ENCODE measurements at places on chromosomes 16 and 17.
A peak's percentile ranks its signal among the peaks of the same experiment; 100 is the strongest.

DNA sequence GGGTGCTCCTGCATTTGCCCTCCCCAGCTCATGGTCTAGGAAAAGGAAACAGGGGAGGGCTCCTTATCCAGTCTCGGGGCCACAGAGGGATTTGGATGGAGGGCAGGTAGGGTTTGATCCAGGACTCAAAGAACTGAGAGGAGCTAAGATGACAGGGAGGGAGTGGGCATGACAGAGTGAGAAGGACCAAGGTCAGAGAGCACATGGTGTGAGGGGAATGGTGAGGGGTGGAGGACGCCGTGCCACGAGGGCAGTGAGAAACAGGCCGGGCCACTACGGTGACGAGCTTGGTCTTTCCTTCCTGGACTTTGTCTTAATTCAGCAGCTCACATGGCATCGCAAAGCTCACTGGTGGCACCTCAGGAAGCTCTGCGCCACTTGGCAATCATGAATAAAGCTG, 35.2 kb downstream of the IRF8 start:
- no peak for DNase-seq

GRCh38 chr16:77868478-77868877, 80.1 kb downstream of the VAT1L start:
- no peak for DNase-seq

DNA sequence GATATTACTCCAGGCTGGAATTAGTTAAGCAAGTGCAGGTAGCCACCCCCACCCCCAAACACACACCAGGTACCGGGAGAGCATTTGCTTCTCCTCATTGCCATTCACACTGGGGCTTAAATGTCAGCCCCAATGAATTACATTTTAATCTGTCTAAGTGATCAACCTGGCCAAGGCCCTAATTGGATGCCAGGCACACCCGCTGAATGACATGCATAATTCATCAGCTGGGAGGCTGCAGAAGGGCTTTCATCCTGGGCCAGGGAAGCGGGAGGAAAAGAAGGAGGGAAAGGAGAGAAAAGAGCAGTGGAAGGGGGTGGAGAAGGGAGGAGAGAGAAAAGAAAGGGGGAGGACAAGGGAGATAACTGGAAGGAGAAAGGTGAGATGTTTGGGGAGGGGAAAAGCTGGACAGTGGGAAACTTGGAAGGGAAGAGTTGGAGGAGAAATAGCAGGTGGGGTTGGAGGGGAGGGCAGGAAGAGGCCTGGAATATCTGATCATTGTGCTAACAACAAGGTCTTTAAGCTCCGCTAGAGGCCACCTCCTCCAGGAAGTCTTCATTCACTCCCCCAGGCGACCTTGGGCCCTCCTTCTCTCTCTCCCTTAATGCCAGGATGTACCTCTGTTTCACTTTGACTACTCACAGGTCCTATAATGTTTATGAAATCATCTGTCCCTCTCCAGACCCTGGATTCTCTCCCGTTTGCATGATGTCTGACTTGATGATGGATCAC, 40.1 kb upstream of the CES5A start:
- no peak for DNase-seq

GRCh38 chr16:75614066-75614897, 8.8 kb downstream of the ADAT1 start:
- DNase-seq, result no peak

GRCh38 chr16:4613636-4614570, 785 bp downstream of the UBALD1 start:
- DNase-seq, result peak; percentile 61

DNA sequence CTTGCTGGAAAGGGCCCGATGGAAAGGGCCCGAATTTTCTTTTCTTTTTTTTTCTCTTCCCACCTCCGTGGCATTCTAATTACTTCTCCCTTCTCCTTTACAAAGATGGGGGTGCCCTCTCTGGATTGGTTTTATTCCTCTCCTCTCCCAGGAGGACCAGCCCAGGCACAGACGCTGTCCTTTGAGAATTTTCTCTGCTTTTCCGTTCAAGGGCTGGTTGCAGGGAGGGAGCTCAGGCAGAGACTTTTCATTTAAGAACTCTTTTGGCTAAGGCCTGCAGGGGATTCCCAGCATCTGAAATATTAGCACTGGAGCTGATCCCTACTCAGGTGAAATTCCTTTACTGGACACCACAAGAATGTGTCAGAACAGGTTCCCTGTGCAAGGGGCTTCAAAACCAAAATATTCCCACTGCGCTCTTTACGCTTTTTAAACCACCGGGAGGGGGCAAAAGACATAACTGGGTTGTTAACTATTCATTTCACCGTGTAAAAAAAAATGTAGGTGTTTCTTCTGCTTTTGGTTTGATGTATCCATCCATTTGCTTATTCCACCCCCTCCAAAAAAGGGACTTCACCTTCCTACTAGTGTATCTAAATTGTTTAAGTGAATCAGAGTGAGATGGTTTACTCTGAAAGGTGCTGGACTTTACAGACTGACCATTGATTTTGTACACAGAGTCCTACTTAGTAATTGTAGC, 1.4 kb downstream of the NFAT5 start:
- DNase-seq, result peak; percentile 25

- DNase-seq, result no peak
Measured at GRCh38 chr17:65170839-65171238, 33.7 kb downstream of the RGS9 start.
